ENCODE measurements at places on chromosomes 4 and X.

GRCh38 chr4:151197247-151197646 lies 79.7 kb upstream of the PRSS48 start:
- DNase-seq, result no peak

DNA sequence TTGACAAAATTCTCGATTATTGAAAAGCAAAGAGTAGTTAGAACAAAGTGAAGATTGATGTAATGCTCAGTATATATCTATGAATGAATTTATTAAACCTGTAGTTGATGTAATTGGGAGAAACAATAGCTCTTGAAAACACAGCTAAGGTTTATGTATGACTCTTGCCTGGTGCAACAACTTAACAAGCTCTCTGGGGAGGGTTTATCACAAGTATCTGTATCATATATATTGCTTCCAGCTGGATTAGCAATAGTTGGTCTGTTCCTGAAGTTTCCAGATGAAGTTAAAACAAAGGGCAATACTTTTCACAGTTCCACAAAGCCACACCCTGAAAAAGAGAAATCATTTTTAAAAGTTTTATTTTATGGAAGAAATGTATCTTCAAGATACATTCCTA lies 91.4 kb downstream of the ARSJ start:
- no peak for DNase-seq

DNA sequence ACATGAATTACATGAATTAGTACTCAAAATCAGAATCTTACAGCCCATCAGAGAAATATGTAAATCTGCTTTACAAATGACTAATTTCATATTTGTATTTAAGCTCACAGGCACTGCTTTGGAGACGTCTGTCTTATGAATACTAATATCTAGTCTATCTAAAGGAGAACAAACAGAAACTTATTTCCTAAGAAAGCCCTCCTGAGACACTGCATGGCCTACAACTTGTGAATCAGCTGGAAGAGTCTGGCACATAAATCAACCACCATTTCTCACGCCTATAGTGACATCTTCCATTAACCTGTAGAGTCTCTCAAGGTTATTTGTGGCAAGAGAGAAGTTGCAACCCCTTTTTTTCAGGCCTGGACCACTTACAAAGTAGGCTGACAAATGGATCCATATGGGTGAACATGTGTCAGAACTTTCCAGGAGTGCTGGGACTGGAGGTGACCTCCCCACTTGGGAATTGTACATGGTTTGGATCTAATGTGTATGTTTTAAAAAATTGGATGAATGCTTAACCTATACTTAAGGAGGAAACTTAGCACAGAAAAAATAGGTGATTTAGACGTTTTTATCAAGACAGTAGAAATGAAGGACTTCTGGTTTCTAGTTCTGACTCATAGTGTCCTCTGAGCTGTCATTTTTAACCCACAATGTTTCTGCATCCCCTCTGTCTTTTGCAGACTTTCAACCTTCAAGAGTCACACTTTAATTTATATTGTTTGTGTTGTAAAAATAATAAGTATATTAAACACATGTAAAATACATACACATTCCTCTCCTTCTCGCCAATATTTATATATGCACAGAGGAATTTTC lies 83.2 kb upstream of the ARHGAP24 start:
- no peak for DNase-seq

DNA sequence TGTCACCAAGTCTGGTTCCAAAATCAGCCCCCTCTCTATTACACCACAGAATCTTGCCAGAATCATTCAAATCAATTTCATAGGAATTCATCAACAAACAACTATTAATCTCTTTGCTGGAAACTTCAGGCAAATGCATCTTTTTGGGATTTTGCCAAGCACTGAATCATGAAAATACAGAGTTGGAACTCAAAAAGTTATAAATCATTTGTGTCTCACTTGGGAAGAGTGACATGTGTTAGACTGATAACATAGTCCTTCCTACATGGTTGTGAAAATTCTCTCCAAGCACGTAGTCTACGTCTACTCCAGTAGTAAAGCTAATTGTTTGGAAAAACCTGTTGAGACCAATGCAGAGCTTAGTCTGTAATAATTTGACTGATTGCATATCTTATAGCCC lies 19.0 kb downstream of the CXCL8 start:
- DNase-seq, result no peak

- DNase-seq, result no peak
These were observed 25.7 kb upstream of the RP2 start for GRCh38 chrX:46811121-46811520.

All from CD4-positive, alpha-beta T cell treated with Interleukin-6 at 100 ng/mL for 8 hours (primary cell).